A549 treated with AZD2906 at 1 μM for 4 hours (cell line): ENCODE measurements at places on chromosomes 6 and 20. TPM values are rescaled to one million over a fixed set of nuclear protein-coding genes. Genes with fewer than 3 reads are reported as not detected.

Gene HDDC2
- total RNA-seq: 93.1 to 95.4 TPM (median 95.2 TPM) in 5 replicates

Gene IL20RA
- 0.06 to 0.14 TPM in 2 of 5 replicates, not detected in the others for total RNA-seq

Gene ZSCAN26
- total RNA-seq: 3.6 to 5.4 TPM (median 4.2 TPM) in 5 replicates

Gene UNC5CL
- total RNA-seq: 0.34 to 0.78 TPM (median 0.62 TPM) in 5 replicates

Gene GABRR1
- total RNA-seq: not detected in 5 replicates

Gene RCAN2
- 0.02 TPM in 1 of 5 replicates, not detected in the others for total RNA-seq

Gene PCK1
- 0.03 to 0.23 TPM (median 0.16 TPM) in 5 replicates for total RNA-seq

Gene LIN28B
- total RNA-seq: 1.0 to 1.4 TPM (median 1.3 TPM) in 5 replicates

Gene SRMS
- total RNA-seq: 0.06 to 0.25 TPM (median 0.09 TPM) in 5 replicates

Gene LTB
- total RNA-seq: 0.12 to 0.49 TPM (median 0.14 TPM) in 4 of 5 replicates, not detected in the other

Gene ZNF322
- total RNA-seq: 3.8 to 6.6 TPM (median 5.2 TPM) in 5 replicates

Gene LAMA4
- total RNA-seq: 0.71 to 1.3 TPM (median 1.1 TPM) in 5 replicates

Gene DSP
- total RNA-seq: 33.0 to 56.4 TPM (median 40.4 TPM) in 5 replicates

Gene INSM1
- not detected in 5 replicates for total RNA-seq

Gene TRIM40
- total RNA-seq: not detected in 5 replicates

Gene SYCP2
- total RNA-seq: 0.25 to 0.60 TPM (median 0.42 TPM) in 5 replicates

Gene BPIFB1
- 0.03 to 0.15 TPM (median 0.07 TPM) in 5 replicates for total RNA-seq
